ENCODE measurements at places on chromosomes 5 and 9. TPM values are rescaled to one million over a fixed set of nuclear protein-coding genes. Genes with fewer than 3 reads are reported as not detected.

DNA sequence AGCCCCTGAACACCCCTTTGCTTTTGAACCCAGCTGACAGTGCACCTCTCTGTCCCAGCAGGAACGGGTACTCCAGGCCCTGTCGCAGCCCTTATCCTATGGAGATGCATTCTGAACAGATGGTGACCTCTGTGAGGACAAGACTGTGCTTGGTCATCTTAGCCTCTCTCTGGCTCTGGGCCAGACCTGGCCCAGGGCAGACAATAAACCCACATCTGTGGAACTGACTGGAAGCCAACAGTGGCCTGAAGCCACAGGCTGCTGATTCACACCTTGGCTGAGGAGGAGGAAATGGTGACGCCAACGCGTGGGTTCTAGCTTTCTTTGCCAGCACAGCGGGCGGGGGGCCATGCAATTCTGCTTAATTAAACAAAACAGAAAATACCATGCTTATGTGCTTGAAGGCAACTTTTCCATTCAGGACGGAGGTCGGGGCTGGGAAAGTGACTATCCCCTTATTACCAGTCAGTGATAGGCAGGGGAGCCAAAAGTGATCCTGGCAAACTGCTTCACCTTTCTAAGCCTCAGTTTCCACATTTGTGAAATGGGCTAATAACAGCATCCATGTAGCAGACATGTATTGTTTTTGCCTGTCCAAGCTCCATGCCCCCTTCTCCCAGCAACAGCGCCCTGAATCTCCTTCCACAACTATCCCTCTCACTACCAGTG, 10.8 kb downstream of the SH3PXD2B start:
- peak; percentile 90 for DNase-seq

DNA sequence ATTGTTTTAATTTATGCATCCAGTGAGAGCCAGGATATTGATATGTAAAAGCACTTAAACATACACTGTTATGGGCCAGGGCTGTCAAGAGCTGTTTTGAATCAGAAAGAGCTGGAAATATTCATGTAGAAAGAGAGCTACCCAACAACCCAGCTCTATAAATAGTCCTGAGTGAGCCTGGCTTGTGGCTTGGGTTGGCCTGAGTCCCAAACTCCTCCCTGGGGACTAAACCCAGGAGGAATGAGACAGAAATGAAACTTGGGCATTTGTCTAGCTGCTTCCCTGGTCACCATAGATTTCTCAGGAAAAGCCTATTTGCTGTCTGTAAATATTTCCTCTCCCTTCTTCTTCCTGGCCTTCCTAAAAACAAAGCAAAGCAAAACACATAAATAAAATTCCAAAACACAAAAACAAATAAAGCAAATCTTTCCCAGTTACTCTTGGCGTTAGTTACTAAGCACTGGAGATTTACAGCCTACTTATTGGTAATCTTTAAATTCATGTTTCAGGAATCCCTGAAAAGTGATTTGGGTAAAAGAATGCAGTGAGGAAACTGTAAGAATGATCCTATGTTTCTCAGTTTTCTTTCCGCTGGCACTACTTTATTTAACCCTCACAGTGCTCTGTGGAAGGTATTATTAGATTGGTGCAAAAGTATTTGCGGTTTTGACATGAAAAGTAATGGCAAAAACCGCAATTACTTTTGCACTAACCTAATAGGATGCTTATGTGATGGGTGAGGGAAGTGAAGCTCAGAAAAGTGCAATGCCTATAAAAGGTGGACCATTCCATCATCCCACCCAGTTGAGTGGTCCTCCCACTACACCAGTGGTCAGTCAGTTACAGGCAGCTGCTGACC, 111.8 kb downstream of the CARTPT start:
- peak; percentile 64 for DNase-seq

DNA sequence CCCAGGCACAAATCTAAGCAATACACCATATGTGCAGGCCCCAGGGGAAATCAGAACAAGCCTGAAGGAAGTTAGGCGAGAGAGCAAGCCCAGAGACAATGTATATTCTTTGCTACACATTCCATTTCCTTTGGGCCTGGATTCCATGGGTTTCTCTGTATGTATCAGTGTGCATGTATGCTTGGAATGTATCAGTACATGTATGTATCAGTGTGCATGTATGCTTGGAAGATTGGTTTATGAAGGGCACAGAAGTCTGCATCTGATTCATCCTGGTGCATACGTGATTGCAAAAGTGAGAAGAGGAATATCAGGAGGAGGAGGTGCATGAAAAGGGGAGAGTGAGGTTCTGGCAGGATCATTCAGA, 232.6 kb upstream of the ANKRD55 start:
- peak; percentile 34 for DNase-seq

- DNase-seq = peak; percentile 13
Measured at GRCh38 chr9:23322392-23322791, 503.6 kb downstream of the ELAVL2 start.

DNA sequence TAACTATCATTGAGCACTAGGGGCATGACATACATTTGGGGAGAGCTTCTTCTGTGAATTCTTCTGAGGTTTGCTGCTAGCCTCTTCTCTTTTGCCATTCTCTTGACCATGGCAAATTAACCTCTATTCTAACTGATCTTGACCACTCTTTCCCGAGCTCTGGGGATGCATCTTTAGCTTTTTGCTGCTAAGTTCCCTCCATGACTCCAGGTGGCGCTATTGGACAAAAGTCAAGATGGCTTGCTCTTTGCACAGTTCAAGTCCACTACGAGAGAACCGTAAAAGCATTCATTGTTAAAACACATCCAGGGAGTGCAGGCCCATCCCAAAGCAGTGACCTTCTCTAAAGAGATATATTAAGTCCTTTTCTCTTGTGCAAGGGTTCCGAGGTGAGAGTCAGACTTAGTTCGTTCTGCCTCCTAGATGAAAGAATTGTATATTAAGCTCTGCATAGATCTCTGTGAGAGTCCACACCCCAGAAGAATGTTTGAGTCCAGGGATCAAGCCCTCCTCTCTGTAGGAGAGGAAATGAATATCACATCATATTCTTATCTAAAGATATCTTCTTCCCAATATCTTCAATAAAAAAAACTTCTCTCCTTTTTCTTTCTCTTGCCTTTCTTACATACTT, 1152.9 kb upstream of the CDH6 start:
- peak; percentile 4 for DNase-seq

DNA sequence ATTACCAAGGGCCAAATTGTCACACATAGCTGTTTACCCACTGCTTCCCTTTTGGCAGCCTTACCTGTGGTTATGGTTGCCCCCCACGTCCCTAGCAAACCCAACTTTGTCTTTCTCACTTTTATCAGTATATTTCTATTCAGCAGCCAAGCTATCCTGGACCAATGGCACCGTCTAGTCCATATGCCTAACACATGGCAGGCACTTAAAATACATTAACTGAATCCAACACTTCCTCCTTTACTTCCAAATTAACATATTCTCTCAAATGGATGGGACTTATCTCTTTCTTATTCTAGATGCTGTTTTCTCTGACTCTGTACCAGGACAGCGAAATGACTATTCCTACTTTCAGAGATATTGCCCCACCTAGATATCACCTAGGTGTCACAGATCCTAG, 50.9 kb upstream of the SLC44A1 start:
- DNase-seq = no peak

DNA sequence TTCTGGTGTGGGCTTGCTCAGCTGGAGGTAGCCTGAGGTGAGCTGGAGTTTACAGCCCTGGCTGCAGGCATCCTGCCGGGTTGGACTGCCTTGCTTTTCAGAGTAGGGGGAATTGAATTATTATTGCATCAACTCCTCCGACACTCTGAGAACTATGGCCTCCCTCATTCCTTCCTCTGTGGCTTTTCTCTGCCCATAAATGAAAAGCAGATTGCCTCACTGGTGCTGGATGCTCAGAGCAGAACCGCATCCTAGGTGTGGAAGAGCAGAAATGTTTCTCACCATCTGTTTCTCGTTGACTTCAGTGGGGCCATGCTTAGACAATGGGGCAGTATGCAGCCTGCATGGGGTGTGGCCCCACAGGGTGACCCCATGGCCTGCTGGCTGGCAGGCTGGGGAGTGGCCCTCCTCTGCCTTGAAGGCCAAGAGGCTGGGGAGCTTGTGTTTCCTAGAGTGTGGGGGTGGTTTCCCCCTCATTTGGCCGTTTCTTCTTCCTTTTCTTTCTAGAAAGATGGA, 27.3 kb upstream of the TGFBI start:
- DNase-seq = no peak

DNA sequence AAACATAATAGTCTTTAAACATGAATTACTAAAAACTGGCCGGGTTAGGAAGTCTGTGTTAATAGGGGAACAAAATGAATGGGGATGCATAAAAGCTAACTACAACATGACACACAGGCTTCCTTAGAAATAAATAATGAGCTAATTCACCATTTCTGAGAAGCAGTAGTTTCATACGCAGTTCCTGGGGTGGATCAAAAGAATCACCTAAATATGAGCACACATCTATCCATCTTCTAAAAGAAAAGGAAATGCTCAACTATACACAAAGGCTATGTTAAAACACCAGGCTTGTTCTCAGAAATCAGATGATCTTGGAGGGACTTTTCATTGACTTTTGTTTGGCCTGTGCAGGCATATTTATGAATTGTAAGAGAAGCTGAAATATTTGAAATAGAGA, 373.0 kb downstream of the ARRDC3 start:
- no peak for DNase-seq

GRCh38 chr9:121640076-121640475, 11.4 kb upstream of the DAB2IP start:
- no peak for DNase-seq

GRCh38 chr9:99430301-99430700, 208.2 kb downstream of the SEC61B start:
- peak; percentile 41 for DNase-seq

- DNase-seq = no peak
Measured at GRCh38 chr5:181039471-181039870, 595 bp upstream of the BTNL9 start.

DNA sequence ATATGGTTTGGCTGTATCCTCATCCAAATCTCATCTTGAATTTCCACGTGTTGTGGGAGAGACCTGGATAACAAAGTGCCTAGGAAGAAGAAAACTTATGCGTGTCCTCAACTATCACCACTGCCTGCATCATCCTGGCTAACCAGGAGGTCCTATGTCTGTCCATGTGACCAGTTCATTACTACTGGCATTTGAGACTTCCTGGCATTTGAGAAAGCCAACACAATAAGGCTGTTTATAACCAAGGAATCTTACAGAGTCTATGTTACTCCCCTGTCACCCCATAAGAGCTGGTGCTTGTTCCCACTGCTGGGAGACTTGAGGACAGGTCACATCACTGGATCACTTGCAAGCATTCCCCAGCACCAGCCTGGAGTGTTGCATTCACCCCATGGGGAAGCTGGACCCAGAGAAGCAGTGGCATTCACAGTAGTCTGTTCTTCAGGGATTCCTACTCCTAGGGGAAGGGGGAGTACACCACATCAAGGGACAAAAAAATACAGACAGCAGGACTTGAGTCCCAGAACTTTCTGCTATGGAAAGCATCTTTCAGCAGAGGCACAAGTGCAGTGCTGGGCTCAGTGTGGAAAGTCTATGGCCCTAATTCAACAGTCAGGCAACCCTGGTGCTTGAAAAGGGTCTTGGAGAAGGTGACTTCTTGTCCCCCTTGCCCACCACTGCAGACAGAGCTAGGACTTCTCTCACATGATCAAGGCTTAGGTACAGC, 717.1 kb downstream of the SEMA5A start:
- no peak for DNase-seq

- no peak for DNase-seq
Measured at GRCh38 chr5:40227366-40227765, 452.3 kb upstream of the PTGER4 start.

DNA sequence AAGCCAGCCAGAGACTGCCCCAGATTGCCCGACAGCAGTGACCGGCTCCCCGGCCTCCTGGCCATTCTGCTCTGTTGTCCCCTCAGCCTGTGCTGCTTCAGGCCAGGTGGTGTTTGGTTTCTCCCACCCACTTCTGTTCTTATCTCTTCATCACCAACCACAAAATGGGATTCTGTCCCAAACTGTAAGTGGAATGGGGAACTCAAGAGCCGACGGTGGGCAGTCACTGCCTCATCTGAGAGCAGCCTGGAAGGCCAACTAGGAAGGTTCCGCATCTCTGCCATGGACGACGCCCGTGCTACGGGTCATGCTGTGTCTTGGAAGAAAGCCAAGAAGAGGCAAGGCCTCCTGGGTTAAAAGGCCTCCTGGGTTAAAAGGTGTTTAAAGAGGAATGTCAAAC, 219.0 kb upstream of the PIK3R1 start:
- DNase-seq = no peak

DNA sequence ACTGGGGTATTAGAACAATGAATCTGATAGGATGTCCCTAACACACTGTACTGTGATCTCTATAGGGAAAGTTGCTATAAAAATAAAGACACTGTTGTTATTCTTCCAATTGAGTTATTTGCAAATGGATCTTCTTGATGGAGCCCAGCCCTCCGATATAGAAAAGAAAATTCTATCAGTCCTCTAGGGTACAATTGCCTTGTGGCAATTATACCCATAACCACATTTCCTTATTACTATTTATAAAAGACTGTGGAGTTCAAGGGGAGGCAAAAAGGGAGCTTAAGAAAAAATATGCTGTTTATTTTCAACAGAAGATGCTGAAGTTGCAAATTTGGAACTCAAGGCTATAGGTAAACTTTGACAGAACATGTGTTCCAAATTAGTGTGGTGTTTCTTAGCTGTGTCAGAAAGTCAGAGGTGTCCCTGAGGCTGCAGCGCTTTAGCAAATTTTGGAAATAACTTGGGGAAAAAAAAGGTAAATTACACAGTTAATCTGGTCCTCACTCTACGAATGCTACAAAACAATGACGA, 116.5 kb downstream of the NFIB start:
- no peak for DNase-seq

DNA sequence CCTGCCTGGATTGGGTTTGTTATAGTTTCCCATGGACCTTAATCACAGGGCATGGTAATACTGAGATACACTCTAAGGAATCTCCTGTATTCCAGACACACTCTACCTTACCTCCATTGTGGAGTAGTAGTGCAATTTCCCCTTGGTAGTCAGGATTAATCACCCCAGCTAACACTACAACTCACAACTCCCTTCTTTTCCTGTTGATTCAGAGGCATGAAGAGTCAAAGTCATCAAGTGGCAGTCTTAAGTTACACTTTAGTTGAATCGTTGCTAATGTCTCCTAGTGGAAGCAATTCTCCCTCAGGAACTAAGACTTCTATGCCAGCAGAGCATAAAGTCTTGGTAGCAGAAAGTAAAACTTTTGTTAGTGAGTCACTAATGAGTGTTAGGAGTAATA, 122.7 kb upstream of the APC start:
- peak; percentile 92 for DNase-seq

- peak; percentile 63 for DNase-seq
Measured at GRCh38 chr5:109693535-109694400, 4.0 kb downstream of the MAN2A1 start.

DNA sequence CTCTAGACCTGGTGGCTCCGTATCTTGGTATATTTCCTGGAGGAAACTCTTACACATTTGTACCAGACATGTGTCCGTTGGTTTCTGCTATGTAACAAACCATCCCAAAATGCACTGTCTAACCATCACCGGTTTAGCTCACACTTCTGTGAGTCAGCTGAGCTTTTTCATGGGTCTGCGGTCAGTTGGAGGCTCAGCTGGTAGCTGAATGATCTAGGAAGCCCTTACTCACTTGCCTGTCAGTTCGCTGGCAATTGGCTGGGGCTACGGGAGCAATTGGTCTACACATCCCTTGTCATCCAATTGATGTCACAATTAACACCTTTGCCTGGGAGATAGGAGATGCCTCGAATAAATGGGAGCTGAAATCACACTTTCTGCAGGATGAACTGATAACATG, 11.6 kb upstream of the WHRN start:
- peak; percentile 52 for DNase-seq

The PCDHA1 gene
- total RNA-seq = under 0.01 TPM

The IFNA21 gene
- total RNA-seq = not detected

The FOXD4L4 gene
- total RNA-seq = under 0.01 TPM

The ADGRD2 gene
- not detected for total RNA-seq

The WDR31 gene
- 1.6 TPM for total RNA-seq

The DMRTA1 gene
- total RNA-seq = 3.9 TPM

Data from bronchial epithelial cell (primary cell).